ENCODE measurements at places on chromosomes 4 and X.

DNA sequence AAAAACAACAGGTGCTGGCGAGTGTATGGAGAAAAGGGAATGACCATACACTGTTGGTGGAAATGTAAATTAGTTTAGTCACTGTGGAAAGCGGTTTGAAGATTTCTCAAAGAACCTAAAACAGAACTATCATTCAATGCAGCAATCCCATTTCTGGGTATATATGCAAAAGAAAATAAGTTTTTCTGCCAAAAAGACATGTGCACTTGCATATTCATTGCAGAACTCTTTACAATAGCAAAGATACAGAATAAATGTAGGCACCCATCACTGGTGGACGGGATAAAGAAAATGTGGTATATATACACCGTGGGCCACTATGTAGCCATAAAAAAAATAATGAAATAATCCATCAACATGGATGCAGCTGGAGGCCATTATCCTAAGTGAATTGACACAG lies 105.1 kb upstream of the FSTL5 start:
- DNase-seq = no peak

GRCh38 chrX:34555481-34555880 lies 101.6 kb downstream of the TMEM47 start:
- no peak for DNase-seq

GRCh38 chr4:165921546-165921945 lies 48.5 kb downstream of the TLL1 start:
- DNase-seq = no peak

GRCh38 chrX:31190221-31190975 lies 118.6 kb upstream of the FTHL17 start:
- DNase-seq = no peak
